M059J (cell line): ENCODE measurements at places on chromosomes 4 and X. TPM values are rescaled to one million over a fixed set of nuclear protein-coding genes. Genes with fewer than 3 reads are reported as not detected.

GRCh38 chr4:100106982-100107381, 83.3 kb downstream of the DDIT4L start:
- DNase-seq: no peak

- peak; percentile 91 for DNase-seq
Observed at GRCh38 chr4:610411-611261, 14.7 kb upstream of the PDE6B start.

The MXRA5 gene
- 2.8 and 5.5 TPM in 2 replicates for total RNA-seq

The ZCCHC4 gene
- 10.3 and 15.9 TPM in 2 replicates for total RNA-seq

DNA sequence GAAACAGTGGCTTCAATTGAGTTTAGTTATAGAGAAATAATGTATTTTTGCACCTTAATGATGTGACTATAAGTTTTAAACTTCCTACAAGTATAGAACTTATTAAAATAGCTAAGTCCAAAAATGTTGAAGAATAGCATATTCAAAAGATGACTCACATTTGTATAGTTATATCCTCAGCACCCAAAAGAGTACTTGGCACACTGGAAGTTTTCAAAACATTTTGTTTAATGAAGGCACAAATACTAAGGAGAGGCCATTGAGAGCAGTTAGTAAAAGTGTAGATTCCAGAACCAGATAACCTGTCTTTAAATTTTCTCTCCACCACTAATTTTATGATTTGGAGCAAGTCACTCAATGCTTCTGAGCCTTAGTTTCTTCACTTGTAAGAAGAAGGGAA, 226.9 kb upstream of the MID1 start:
- DNase-seq: peak; percentile 12
